ENCODE measurements at places on chromosomes 2 and 18. TPM values are rescaled to one million over a fixed set of nuclear protein-coding genes. Genes with fewer than 3 reads are reported as not detected.
A peak's percentile ranks its signal among the peaks of the same experiment; 100 is the strongest.

DNA sequence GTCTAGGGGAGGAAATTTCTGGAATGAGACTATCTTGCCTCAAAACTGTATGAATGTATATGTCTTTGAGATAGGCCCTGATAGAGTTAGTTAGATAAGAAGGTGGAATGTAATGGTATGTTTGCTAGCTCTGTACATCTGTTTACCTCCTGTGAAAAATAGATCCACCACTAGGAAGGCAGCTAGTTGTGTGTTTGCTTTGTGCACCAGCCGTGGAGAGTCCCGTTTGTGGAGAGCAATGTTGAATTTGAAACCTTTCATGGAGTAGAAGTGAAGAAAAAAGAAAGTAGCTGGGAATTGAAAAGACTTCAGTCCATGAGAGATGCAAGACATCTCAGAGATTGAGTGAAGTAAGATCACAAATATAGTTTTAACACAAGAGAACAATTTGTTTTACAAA lies 25.4 kb downstream of the ASXL3 start:
- H3K4me1 ChIP-seq: no peaks in the 10 kb centered on the region
- H3K36me3 ChIP-seq: no peaks in the 10 kb centered on the region
- no peak for DNase-seq
- H3K27me3 ChIP-seq: no peaks in the 10 kb centered on the region
- H3K27ac ChIP-seq: no peak overlapping the region

DNA sequence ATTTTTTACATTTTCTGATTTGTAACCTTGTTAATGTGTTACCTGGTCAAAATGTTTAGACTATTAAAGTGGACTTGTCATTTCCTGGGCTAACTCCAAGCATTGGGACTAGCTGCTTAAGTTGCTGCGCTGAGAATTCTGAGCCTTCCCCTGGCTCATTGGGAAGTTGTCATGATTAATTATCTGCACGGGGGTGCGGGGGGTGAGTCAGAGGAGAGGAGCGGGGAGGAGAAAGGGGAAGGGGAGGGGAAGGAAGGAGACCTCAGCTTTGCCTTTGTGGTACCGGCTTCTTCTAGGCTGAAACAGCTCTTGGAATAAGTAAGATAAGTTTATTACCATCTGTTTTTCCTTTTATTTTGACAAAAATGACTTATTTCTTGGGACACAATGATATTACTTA lies 52.9 kb upstream of the APCDD1 start:
- no peaks in the 10 kb centered on the region for H3K36me3 ChIP-seq
- peaks cover 9% of the 10 kb centered on the region for H3K27me3 ChIP-seq
- DNase-seq: no peak
- H3K27ac ChIP-seq: no peak overlapping the region
- no peak overlapping the region for H3K4me3 ChIP-seq

- peaks cover 7% of the 10 kb centered on the region for H3K4me1 ChIP-seq
- no peak overlapping the region for H3K27ac ChIP-seq
- peak; percentile 35 for DNase-seq
- H3K27me3 ChIP-seq: peaks cover 23% of the 10 kb centered on the region
- H3K4me3 ChIP-seq: no peak overlapping the region
- no peaks in the 10 kb centered on the region for H3K36me3 ChIP-seq
Measured at GRCh38 chr2:88199912-88200682, 30.0 kb downstream of the THNSL2 start.

GRCh38 chr18:3455907-3456685 lies 6.1 kb downstream of the TGIF1 start:
- H3K27me3 ChIP-seq: no peaks in the 10 kb centered on the region
- DNase-seq: peak; percentile 25
- H3K36me3 ChIP-seq: peaks cover 27% of the 10 kb centered on the region
- peak overlapping the region; percentile 42 for H3K27ac ChIP-seq
- H3K4me1 ChIP-seq: peaks cover 30% of the 10 kb centered on the region

The EFHD1 gene
- 7.0 TPM for total RNA-seq

GRCh38 chr2:240997856-240998705 lies at the start of gene SNED1:
Gene SNED1 (plus strand): TSS chr2:240998618. CDS start chr2:240998838, 220 bp downstream.
- peaks cover 44% of the 10 kb centered on the region for H3K4me1 ChIP-seq
- peak; percentile 87 for DNase-seq
- H3K27ac ChIP-seq: no peak within 1 kb of the TSS

DNA sequence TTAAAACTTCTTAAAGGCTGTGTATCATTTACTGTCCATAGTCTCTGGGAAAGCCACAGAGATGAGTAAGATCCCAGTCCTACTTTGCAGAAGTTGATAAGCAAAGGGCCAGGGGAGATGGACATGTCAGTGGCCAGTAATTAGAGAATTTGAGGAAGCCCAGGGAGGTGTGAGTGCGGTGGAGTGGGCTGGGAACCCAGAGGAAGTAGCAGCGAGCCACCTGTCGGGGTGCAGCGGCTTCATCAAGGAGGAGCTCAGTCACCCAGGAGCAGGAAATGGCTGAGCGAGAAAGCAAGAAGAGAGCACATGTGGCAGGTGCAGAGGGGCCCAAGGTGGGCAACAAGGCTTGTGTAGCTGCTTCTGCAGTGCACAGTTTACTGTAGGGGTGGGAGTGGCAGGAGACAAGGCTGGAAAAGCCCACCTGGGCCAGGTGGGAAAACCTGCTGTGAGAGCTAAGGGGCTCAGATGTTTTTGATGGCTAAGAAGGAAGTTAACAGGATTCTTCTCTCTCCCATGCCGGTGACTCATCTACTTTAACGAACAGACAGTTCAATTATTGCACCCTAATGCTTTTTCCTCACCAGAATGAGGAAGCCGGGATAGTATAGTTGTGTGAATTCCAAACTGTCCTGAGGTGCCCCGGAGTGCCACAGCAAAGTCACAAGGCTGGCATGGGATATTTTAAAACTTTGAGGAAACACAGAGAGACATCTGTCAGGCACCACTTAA lies 34.8 kb upstream of the MGAT5 start:
- H3K4me3 ChIP-seq: no peak overlapping the region
- no peaks in the 10 kb centered on the region for H3K36me3 ChIP-seq
- H3K27me3 ChIP-seq: no peaks in the 10 kb centered on the region
- H3K27ac ChIP-seq: no peak overlapping the region
- H3K4me1 ChIP-seq: peaks cover 9% of the 10 kb centered on the region
- DNase-seq: peak; percentile 75

The SERPINB7 gene
- total RNA-seq: not detected

Data from muscle of leg (tissue), 16 donors.